ENCODE measurements at places on chromosomes 2 and 18.

- no peak for DNase-seq
These were observed 40.0 kb downstream of the GKN2 start for GRCh38 chr2:68912732-68913131.

GRCh38 chr2:183037074-183037552 lies 1.1 kb downstream of the NCKAP1 start:
- DNase-seq: peak; percentile 32

DNA sequence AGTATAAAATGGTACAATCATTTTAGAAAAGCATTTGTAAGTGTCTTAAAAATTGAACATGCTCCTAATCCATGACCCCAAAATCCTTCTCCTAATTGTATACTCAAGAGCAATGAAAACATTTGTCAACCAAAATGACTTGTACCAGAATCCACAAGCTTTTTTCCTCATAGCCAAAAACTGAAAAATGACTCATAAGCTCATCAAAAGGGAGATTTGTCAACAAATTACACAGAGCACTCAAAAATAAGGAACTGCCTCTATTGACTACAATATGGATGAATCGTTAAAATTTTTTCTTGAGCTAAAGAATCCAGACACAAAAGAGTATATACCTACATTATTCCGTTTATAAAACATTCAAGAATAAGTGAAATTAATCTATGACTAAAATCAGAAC lies 544.8 kb downstream of the ARHGAP15 start:
- no peak for DNase-seq

DNA sequence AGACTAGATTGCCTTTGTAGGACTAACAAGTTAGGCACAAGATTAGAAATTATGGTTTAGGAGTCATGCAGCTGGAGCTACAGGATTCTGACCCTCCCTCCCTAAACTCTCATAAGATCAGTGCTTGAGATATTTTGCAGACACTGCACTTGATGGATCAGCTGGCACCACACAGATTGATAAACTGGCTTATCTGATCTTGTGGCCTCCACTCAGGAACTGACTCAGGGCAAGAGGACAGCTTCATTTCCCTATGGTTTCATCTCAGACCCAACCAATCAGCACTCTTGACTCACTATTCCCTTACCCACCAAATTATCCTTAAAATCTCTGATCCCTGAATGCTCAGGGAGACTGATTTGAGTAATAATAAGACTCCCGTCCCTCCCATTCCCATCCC lies 152.3 kb downstream of the DIS3L2 start:
- DNase-seq: no peak

GRCh38 chr2:134639265-134639664 lies 79.5 kb downstream of the TMEM163 start:
- DNase-seq: no peak
